ENCODE measurements at places on chromosomes 16 and 17. TPM values are rescaled to one million over a fixed set of nuclear protein-coding genes. Genes with fewer than 3 reads are reported as not detected.
A peak's percentile ranks its signal among the peaks of the same experiment; 100 is the strongest.

Gene DDX19B
- total RNA-seq: 43.7 TPM

Gene PARN
- 10.9 TPM for total RNA-seq

Gene WSCD1
- not detected for total RNA-seq

Gene ABCA10
- 0.29 TPM for total RNA-seq

Gene ESRP2
- total RNA-seq: 104 TPM

DNA sequence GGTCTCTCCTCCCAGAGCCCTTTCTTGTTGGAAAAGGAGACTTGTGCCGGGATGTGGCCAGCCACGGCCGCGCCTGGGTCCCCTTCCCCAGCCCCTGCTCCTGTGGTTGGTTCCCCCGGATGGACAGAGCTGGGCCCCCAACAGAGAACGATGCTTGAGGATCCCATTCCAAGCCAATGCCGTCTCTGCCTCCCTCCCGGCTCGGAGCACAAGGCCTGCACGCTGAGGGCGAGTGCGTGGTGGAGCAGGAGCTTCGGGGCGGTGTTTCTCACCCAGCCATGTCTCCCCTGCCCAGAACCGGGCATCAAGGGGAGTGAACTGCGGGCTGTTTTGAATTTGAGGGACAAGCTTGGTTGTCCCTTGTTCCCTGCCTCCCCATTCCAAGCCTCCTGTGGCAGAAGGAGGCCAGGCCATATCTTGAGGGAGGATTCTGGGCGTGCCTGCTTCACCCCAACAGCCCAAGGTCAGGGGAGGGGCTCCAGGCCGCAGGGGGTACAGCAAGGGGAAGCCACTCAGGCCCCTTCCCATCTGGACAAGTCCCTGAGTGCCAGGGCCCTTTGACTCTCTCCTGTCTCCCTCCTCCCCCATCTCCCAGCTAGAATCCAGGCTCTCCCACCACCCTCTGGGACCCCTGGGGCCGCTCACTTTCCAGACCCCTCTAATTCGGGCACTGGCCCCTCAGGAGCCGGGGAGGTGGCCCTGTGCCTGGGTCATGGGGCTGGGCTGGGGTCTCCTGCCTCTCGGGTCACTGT is 43.6 kb downstream of the SOCS3 start:
- no peak for DNase-seq

DNA sequence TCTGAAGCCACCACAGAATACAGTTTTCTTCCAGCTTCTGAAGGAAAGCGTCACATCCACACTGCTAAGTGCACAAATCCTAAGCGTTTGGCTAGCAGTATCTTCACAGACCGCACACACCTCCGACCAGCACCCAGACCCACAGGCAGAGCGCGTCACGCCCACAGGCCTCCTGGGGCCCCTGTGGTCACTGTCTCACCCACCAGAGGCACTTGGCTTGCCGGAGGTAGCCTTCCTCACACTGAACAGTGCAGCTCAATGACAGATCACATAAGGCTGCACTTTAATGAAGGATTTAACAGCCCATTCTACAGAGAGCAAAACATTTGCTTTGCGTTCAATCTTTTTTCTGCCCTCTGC is 21.2 kb downstream of the SPHK1 start:
- DNase-seq: no peak

GRCh38 chr16:82753821-82754220 is 127.1 kb downstream of the CDH13 start:
- no peak for DNase-seq

- no peak for DNase-seq
Observed at GRCh38 chr17:869086-869485, 86.9 kb downstream of the MRM3 start.

- DNase-seq: no peak
Observed at GRCh38 chr16:77234611-77235010, 35.4 kb downstream of the SYCE1L start.

DNA sequence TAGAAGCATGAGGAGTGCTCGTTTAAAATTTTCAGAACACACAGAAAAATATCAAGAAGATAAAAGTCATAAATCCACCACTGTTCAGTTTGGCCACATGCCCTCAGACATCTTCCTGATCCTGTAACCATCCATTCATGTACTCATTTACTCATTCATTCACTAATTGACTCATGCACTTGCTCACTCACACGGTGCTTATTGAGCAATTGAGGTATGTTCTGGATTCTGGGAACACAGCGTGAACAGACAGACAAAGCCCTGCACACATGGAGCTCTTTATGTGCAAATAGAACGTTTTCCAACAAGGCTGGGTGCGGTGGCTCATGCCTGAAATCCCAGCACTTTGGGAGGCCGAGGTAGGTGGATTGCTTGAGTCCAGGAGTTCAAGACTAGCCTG is 10.2 kb upstream of the NATD1 start:
- DNase-seq: no peak

GRCh38 chr17:81499601-81499970 is 13.0 kb downstream of the ACTG1 start:
- no peak for DNase-seq

DNA sequence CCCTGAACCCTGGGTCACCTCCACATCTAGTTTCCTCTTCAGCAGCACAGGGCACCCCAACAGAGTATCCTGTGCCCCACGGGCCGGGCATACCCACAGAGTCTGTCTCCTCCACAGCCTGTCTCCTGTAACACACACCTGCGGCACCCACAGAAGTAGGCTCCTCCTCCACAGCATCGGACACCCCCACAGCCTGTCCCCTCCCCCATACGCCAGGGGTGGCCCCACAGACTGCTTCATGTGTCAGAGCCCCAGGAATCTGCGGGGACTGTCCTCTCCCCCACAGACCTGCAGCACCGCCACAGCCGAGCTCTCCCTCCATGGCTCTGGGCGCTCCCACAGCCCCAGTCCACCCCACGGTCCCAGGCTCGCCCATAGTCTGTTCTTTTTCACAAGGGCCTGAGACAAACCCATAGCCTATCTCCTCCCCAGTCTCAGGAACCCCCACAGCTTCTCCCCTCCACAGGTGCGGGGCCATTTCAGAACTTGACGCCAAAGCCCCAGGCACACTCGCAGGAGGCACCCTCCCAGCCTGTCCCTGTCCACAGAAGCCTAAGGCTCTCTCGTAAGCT is 1.4 kb downstream of the KIAA0753 start:
- DNase-seq: peak; percentile 18

Data from HT-29 (cell line).